ENCODE measurements at places on chromosomes 2 and 18.

GRCh38 chr2:207223051-207223450 is 57.3 kb upstream of the KLF7 start:
- DNase-seq: no peak

DNA sequence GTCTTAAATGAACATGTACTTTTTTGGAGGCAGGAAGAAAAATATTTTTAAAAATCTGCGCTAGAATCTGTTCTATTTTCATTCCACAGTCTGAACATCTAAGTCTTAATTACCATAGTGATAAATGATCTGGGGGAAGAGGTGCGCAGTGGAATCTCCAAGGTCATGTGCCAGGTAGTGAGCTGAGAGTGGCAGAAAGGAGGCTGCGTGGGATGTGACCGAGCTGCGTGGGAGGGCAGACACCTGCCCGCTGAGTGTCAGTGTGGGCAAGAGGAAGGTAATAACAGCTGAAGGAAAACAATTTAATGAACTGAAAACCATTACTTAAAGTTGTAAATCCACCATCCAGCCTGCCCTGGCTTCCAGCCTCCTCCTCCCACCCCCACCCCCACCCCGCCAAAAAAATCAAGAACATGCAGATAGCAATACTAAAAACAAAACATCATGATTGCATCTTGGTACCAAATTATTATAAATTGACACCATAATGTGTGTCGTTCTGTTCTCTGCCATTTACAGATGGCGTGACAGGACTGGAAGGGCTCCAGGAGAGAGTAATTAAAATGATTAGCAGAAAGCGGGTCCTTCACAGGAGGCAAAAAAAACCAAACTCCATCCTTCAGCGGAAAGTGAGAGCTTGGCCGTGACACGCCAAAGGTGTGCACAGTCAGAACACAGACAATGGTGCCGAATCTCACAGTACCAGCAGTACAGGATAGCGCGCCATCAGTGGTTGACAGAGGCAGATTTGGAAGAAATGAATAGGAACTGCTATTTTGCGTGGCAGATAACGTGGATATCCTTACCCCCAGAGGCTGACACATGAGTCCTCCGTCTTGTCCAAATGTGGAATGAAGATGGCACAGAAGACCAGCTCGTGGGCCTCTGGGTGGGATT is 11.4 kb upstream of the DTNB start:
- DNase-seq: no peak

GRCh38 chr2:208164951-208165755 is 1.8 kb upstream of the CRYGA start:
- DNase-seq: no peak

- no peak for DNase-seq
Measured at GRCh38 chr2:197869041-197869440, 64.6 kb downstream of the PLCL1 start.

GRCh38 chr2:23824777-23825212 is 102.1 kb downstream of the ATAD2B start:
- no peak for DNase-seq

Measured in uterus (tissue), 4 donors.